Cortex of kidney (tissue), 1 donor: ENCODE measurements at places on chromosomes 12 and 14.

GRCh38 chr14:26124896-26125438 is 472.9 kb downstream of the NOVA1 start:
- DNase-seq = no peak

- no peak for DNase-seq
These were observed 31.1 kb upstream of the BEGAIN start for GRCh38 chr14:100618318-100618693.

- no peak for DNase-seq
These were observed 22.5 kb upstream of the BCL2L14 start for GRCh38 chr12:12048266-12048665.

DNA sequence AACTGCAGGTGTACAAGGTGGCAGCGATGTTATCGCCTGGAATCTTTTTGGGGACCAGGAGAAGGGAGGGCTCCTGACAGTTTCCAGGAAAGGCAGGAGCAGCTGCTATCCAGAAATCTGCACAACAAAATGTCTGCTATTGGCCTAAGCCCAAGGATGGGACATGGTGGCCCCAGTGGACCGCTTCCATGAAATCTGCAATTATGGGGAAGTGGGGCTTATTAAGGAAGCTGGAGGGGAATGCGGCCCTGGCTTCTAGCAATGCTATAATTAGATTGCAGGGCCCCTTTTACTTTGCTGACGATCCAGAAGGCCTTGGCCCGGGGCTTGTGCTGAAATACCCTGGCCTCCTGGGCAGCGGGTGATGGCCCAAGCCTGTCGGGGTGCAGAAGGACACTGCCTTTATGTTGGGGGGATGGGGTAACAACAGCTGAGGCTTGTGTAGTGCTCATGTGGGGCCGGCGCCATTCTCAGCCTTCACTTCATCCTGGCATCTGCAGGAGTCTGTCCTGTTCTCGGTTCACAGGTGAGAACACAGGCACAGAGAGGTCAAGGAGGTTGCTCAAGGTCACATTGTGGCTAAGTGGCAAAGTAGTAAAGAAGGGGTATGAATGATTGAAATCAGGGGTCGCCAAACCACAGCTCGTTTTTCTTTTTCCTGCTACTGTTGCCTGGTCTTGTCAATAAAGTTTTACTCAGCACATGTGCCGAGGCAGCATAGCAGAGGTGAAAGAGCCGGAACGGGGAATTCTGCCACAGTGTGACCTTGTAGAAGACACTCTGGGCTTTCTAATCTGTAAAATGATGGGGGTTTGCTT is 153.5 kb downstream of the RBM19 start:
- DNase-seq = no peak

DNA sequence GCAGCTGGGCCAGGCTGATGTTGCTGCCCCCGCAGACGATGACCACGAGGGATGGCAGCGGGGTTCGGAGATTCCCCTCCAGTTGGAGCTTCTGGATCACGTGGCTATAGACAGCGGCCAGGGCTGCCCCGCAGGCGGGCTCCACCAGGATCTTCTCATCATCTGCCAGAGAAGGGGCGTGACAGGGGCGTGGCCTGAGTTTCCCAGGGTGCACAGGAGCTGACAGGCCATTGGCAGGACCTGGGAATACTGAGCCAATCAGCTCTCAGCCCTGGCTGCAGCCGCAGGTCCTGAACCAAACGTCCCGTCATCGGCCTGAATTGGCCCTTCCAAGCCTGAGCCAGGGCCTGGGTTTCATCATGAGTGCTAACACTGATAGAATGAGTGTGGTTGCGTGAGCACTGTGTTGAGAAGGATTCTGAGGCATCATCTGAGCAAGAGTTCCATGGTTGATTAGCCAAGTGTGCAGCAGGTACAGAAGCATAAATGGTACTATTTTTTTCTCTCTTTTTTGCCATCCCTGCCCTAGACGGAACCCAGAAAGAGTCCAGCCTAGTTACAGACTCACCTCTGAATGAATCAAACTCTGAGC is 10.6 kb downstream of the SDS start:
- DNase-seq = no peak

- no peak for DNase-seq
These were observed 62.0 kb upstream of the SCN8A start for GRCh38 chr12:51528852-51529650.

DNA sequence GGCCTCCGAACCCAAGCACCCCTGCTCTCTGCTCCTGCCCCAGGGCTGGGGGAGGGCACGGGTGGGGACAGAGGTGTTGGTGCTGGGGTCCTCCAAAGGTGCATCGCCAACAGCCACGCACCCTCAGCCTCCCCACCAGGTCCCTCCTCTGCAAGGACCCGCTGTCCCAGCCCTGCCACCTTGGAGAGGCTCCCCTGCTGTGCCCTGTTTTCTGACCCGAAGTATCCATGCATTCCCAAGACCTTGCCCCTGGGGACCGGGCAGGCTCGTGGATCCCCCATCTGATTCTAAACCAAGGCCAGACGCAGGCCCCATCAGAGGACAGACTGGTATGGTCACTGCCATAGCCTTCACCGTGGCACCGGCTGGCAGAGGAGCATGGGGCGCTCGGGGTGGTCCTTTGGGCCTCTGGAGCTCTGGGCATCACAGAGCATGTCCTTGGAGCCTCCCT is 22.7 kb upstream of the BEGAIN start:
- DNase-seq = no peak

- DNase-seq = no peak
These were observed 20.8 kb upstream of the BEGAIN start for GRCh38 chr14:100608064-100608463.

DNA sequence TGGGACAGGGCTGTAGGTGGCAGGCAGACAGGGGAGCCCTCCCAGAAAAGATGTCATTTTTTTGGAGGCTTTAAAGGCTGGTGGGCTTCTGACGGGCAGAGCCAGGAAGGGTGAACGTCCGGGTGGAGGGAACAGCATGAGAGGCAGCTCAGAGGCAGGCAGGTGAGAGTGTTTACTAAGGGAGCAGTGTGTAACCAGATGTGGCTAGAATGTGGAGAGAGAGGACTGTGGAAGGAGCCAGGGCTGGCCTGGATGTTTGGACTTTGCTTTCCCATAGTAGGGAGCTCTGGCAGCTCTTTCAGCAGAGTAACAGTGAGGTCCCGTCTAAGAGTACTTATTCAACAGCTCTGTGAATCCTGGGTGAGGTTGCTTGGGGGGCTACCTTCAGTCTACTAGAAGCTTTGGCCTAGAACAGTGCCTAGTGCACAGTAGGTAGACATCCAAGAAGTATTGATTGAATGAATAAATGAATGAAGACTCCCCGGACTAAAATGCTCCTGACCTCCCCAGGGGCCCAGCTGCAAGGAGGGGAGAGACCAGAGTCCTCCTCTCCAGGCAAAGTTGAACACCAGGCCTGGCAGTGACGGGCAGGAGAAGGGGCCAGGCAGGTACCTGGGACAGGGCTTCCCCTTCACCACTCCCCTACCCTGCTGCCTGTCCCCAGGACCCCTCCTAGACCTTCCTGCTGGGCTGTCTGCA is 8.5 kb downstream of the FAM222A start:
- no peak for DNase-seq

- DNase-seq = no peak
These were observed 495.4 kb downstream of the TMEM121 start for GRCh38 chr14:106021832-106022231.

- no peak for DNase-seq
These were observed 117.2 kb upstream of the BCL2L14 start for GRCh38 chr12:11953523-11953922.

GRCh38 chr14:37223947-37224474 is 26.3 kb downstream of the MIPOL1 start:
- no peak for DNase-seq

- DNase-seq = no peak
These were observed 1.9 kb downstream of the PYROXD1 start for GRCh38 chr12:21439347-21439746.

- DNase-seq = no peak
These were observed 10.7 kb downstream of the STAC3 start for GRCh38 chr12:57240066-57240921.

- DNase-seq = no peak
These were observed 4.7 kb upstream of the CCER1 start for GRCh38 chr12:90959538-90960139.

DNA sequence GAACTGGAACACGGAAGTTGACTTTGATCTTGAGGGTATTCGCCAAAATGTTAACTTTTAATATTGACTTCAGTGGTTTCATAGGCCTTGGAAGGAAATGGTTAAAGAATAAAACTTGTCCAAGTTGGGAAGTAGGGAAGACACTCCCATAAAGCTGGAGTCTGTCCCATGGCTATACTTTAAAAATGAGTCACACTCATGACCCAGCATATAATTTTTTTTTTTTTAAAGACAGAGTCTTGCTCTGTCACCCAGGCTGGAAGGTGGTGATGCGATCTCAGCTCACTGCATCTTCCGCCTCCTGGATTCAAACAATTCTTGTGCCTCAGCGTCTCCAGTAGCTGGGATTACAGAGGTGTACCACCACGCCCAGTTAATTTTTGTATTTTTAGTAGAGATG is 19.6 kb downstream of the TMPRSS12 start:
- no peak for DNase-seq

DNA sequence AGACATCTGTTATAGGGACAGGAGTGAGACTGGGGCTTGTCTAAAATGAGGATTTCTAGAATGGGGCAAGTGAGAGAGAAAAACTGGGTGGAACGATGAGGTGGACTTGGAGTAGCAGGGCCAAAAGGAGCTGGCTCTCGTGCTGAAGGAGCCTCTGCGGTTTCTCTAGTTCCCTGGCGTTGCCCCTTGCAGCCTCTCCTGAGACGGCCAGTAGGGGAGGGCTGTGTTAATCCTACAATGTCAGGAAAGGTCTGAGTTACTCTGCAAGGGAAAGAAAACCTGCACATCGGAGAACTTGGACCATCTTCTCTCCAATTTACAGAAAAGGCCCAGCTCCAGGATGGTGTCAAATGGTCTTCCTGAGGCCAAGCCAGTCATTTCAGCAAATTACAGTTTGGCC is 963.8 kb upstream of the FLRT2 start:
- no peak for DNase-seq

DNA sequence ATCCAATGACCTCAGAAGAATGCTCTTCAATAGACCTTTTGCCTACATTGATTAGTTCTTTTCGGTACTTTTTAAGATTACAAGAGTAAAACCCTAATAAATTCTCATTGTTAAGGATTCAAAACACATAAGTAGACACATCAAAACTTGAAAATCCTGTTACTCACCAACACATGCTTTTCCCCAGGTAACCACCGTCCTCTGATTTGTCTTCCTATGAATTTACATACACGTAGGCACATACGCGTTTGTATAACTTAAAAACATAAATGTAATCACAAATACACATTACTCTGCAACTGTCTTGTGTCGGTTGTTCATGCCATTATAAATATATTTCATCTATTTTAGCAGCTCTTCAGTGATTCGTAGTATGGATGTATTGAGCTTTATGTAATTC is 910 bp upstream of the WASHC4 start:
- DNase-seq = no peak

- no peak for DNase-seq
These were observed 139.9 kb upstream of the KRR1 start for GRCh38 chr12:75651342-75651695.

DNA sequence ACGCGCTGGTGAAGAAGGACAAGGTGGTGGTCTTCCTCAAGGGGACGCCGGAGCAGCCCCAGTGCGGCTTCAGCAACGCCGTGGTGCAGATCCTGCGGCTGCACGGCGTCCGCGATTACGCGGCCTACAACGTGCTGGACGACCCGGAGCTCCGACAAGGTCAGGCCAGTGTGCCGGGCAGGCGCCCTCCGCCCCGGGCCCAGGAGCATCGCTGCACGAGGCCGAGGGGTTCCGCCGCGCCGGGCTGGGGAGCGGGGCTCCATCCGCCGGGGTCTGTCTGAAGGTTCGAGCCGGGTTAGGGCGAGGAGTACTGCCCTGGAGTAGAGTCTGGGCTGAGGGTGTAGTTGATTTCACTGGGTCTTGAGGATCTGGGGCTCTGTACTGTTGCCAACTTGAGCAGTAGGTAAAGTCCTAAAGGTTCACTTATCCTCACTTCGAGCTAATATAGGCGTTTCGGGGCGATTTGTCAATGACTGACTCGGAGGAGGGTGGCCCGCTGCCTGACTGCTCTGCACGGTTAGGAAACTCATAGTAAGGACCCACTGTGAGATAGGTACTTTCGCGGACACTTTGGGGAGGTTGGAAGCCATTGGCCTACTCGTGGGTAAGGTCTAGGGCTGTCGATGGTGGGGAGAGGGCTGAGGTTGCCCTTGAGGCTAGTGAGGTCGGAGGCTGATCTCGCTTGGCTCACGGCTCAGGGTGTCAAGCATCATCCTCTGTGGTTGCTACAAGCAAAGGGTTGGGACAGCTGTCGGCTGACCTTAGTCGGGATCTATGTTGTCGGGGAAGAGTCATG is 574 bp downstream of the GLRX5 start:
- no peak for DNase-seq

- DNase-seq = no peak
These were observed 27.5 kb downstream of the ADGRD1 start for GRCh38 chr12:130981074-130981742.

DNA sequence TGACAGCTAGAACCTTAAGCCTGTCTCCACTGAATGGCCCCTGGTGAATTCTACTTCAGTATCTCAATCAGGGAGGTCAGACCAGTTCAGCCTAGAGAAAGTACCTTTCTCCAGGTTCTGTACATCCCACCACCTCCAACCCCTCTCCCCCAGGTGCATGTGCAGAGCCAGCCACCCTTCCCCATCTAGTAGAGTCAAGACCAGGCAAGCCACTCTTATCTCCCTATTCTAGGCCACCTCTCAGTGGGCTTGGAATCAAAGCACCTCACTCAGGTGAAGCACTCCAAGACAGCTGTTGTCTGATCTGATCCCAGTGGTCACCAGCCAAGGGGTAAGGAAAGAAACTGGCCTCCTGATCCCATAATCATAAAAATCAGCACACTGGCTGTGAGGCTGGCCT is 340.9 kb downstream of the BCL11B start:
- DNase-seq = no peak

GRCh38 chr14:92486881-92487280 is 26.7 kb upstream of the RIN3 start:
- no peak for DNase-seq

GRCh38 chr14:78254911-78255461 is 84.8 kb downstream of the NRXN3 start:
- DNase-seq = no peak

- DNase-seq = no peak
These were observed 45.3 kb upstream of the PLBD1 start for GRCh38 chr12:14612898-14613445.

DNA sequence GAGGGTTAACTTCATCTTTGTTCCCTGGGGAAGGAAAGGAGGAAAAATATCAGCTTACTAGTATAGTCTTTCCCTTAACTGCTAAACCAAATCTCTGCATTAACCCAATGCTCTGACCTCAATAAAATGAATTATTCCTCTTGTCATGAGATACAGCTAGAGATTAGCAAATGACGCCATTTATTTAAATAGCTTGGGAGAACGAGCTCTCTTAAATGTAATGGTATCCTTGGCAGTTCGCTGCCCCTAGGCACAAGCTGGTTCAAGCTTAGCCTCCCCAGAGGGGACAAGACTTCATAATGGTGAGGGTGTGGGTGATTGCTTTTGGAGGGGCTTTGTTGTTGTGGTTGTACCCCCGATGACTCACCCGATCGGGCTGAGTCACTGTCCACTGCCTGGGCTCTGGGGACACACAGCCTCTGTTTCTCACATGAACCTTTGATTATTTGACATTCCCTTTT is 19.6 kb downstream of the FNTB start:
- DNase-seq = no peak
